ENCODE measurements at places on chromosomes 5 and 9.

DNA sequence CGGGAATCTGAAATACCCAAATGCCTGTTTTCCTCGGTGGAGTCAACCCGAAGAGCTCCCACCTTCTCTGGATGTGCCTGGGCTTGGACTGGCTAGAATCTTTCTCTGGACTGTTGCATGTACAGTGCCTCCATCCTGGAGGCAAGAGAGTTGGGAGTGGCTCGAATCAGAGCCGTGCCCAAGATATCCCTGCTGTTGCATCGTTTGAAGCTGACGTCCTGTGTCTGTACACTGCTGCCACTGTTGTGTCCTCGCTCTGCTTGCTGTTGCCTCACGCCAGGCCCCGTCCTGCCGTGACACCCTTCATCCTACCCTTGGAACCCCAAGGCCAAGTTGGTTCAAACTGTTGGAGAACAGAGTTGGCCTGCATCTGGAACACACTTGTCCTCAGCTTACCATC, 35.4 kb downstream of the FAXDC2 start:
- H3K27ac ChIP-seq, result peak overlapping the region; percentile 22
- no peak for DNase-seq
- peaks cover 40% of the 10 kb centered on the region for H3K4me1 ChIP-seq
- H3K36me3 ChIP-seq, result peaks cover 67% of the 10 kb centered on the region

DNA sequence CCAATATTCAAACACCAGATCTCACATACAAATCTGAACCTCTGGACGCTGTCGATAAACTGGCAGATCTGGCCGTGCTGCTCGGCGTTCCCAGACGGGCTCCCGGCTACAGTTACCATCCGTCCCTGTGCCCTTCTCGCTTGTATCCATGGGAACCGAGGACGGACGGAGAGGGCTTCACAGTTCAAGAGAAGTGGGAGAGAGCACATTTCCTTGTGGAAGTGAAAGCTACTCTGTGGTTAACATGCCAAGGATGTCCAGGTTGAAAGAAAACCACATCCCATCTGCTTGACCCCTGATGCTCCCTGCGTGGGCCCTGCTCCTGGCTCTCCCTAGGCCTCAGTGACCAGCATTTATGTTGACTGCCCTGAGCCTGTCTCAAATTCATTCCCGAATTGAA, 6.3 kb upstream of the DBN1 start:
- H3K4me1 ChIP-seq, result peaks cover 30% of the 10 kb centered on the region
- peaks cover 9% of the 10 kb centered on the region for H3K36me3 ChIP-seq
- H3K27me3 ChIP-seq, result peaks cover 9% of the 10 kb centered on the region

DNA sequence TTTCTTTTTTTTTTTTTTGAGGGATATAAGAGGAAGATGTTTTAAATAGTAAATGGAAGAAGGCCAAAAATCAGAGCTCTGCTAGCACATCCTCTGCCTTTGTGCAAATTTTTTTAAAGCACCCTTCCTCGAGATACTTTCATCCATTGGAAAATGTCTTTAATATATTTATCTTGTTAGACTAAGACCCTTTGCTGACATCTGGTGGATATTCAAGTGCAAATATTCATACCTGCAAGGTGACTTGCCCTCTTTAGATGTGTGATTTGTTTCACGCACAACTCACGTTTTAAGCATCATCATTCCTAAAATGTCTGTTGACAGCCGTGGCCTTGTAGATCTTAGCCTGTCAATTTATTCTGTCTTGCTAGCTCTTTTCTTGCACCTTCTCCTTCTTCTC, 258.5 kb downstream of the AGTPBP1 start:
- no peaks in the 10 kb centered on the region for H3K4me1 ChIP-seq
- no peak overlapping the region for H3K27ac ChIP-seq
- DNase-seq, result no peak
- no peaks in the 10 kb centered on the region for H3K36me3 ChIP-seq
- H3K27me3 ChIP-seq, result peaks cover 6% of the 10 kb centered on the region
- no peak overlapping the region for H3K4me3 ChIP-seq

DNA sequence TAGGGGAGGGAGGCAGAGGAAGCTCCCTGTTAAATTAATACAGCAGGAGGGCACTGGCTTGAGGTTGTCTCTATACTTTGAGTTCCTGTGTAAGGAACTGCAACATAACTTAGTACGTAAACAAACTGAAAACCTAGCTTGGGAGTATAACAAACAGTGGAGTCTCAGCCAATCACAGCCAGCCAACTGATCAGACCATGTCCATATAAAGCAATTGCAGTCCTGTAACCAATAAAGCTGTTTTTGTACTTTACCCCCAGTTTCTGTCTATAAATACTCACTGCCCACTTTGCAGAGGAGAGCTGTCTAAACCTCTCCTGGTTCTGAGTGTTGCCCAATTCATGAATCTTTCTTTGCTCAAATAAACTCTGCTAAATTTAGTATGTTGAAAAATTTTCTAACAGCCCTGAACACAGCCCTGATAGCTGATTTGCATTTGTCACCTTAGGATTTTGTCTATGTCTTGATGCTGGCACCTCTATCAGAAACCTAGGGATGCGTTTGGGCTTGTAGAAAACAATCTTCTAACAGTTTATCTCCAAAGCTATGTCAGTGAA, 39.9 kb downstream of the GDNF start:
- H3K27me3 ChIP-seq, result peaks cover 6% of the 10 kb centered on the region
- no peaks in the 10 kb centered on the region for H3K36me3 ChIP-seq
- H3K4me3 ChIP-seq, result no peak overlapping the region
- no peak for DNase-seq
- H3K4me1 ChIP-seq, result no peaks in the 10 kb centered on the region
